ENCODE measurements at places on chromosomes 12 and 14. TPM values are rescaled to one million over a fixed set of nuclear protein-coding genes. Genes with fewer than 3 reads are reported as not detected.
A peak's percentile ranks its signal among the peaks of the same experiment; 100 is the strongest.

SLC38A1 gene
- polyA plus RNA-seq, result 67.1 TPM

DNA sequence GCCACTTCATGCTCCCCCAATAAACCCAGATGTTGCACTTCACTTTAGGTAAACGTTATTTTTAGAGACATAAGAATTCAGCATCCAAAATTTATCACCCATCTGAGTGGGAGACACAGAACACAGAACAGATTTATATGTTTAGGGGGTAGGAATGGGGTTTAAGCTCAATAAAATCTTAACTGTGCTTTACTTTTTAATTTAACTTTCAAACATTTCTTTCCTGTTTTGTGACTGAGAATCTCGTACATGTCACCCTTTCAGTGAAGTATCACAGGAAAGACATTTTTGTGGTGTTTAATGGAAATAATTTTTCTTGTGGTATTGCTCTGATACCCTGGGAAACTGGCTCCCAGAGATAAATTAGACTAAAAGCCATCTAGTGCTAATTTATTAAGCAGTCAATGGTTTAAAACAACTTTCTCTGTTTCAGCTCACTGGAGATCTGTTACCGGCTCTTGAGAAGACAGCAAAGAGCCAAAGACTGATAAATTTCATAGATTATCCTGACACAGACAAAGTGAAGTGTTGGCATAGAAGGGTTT lies 148.0 kb upstream of the BMP4 start:
- DNase-seq, result peak; percentile 28

DNA sequence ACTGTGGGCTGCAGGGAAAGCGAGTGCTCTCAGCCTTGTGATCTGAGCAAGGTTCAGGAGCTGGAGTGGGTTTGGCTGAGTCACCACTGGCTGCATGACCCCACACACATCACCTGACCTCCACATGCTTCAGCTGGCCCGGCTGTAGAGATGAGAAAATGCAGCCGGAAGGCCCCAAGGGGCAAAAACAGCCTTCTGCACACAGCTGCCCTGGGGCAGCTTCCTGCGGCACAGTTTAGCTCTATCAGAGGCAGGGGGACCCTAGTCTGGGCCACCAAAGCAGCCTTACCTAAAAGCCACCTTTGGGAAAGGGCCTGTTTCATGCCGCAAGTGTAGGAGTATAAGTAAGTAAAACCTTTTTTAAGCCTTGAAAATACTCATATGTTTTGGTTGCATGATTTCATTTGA lies 123.3 kb downstream of the SSPN start:
- DNase-seq, result no peak

INSM2 gene
- polyA plus RNA-seq, result not detected

- no peak for DNase-seq
These were observed 48.9 kb downstream of the DYRK2 start for GRCh38 chr12:67697443-67697842.

DNA sequence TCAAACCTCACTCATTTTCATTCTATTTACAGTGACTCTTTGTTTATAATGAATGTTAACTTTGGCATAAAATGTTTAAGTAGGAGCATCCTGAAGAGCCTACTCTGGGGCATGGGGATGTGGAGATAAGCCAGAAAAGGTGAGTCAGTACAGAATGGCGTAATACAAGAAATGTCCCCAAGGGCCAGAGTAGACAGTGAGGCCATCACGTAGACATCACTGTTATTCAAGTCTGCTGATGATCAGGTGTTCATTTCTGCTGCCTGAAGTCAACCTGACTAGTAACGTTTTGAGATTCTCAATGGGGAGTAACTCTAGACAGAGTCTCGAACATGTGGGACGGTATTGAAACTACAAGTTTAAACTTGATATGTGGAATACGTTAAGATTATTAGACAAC lies 47.6 kb upstream of the PKP2 start:
- no peak for DNase-seq

CDK2 gene
- 75.1 TPM for polyA plus RNA-seq

DNA sequence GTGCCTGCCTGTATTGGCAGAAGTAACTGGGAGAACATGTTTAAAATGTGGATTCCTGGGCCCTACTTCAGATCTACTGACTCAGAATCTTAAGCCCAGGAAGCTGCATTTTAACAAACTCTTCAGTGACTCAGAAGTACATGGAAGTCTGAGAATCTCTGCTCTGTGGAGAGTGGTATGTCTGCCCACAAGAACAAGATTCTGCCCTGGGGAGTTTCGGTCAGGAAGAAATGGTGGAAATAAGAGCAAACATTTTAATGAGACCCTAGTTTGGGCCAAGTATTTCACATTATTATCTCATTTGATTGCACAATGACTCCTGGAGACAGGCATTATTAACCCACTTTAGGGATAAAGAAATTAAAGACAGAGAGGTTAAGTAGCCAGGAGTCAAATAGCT lies 8.2 kb downstream of the ALDH1L2 start:
- DNase-seq, result no peak

DNA sequence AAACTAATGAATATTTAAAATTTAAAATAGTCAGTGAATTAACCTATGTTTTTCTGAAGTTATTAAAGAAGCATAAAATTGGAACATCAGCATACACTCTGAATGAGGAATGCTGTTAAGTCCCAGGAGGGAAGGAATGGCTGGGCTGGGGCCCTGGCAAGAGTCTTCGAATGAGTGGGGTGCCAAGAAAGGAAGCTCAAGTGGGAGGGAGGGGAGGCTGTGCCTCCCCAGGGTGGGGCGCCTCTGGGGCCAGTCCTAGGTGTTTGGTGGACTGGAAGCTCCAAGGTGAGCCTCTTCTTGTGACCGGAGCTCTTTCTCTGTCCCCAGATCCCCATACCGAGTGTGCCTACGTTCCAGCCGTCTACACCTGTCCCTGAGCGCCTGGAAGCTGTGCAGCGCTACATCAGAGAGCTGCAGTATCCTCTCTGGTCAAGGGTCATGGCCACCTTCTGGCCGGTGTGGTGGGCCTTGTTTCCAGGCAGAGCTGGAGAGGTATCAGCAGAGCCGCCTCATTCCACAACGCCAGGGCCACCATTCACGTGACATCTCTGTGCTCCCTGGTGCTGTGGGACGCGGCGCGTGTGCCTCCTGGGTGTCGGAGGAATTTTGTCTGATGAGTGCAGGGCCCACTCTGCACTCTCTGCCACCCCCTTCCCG lies 8.5 kb downstream of the VASH1 start:
- no peak for DNase-seq

- no peak for DNase-seq
These were observed 214.7 kb downstream of the MON2 start for GRCh38 chr12:62681306-62681705.

DNA sequence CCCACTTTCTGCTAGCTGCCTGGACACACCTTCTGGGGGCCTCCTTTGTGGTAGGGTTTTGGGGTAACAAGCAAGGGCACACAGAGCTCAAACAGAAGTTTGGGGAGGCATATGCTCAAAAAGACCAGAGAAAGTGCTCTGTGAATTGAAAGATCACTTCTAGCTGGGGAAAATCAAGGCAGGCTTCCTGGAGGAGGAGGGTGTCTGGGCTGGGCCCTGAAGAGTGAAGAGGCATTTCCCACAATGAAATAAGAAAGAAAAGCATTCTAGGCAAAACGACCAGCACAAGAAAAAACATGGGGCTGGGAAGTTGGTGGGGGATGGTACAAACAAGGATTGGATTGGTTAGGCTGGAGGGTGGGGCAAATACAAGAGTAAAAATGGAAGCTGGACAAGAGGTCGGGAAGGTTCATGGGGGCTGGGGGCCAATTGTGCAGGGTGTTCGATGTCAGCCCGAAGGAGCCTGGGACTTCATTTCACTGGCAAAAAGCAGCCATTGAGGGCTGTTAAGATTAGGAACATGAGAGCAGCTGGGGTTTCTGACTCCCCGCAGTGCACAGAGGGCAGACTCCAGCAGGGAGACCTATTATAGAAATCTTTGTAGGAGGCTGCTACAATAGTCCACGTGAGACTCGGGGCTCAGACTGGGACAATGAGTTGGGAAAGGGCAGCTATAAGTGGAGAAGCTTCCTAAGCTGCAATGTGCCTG lies 51.5 kb upstream of the CMKLR1 start:
- DNase-seq, result no peak

DNA sequence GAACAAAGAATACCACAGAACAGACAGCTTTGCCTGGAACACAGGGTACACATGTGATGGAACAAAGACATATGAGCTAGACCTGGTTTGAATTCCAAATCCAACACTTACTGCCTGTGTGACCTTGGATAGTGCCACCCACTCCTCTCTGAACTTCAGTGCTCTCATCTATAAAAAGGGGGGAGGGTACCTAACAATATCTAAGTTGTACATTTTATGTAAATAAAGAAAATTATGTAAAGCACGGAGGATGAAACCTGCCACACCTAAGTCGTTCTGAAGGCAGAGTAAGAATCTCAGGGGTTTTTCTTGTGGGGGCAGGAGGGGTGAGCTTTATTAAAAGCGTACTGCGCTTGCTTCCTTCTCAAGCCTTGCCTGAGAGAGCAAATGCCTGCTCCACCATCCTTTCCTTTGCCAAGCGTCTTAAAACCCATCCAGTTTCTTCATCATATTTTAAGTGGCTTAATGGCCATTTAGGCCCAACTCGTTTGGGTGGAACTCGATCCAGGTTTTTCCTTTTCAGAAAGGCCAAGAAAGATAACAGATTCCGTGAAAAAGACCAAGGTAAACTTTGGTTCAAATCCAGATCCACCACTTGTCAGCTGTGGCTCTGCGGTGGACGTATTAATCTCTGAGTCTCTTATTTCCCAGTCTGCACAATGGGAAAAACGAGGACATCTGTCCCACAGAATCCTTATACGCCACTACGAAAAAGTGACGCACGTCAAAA lies 946 bp downstream of the DDX24 start:
- peak; percentile 36 for DNase-seq

DNA sequence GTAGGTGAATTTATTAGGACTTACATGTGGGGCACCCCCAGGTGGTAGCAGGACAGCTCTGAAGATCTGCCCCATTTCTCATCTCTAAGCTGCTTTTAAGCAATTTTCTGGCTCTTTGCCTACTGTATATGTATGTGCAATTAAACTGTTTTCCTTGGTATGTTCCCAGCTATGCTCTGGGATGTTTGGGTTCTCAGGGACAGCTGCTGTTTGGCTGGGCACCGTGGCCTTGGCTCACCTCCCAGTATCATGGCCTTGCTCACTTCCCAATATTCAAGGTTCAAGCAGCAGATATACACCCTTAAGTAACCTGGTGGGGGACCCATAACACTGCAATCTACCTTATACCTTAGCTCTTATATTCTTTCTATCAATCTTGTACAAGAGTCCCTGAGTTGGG lies 53.7 kb upstream of the KITLG start:
- DNase-seq, result no peak

GRCh38 chr12:90833228-90833627 lies 121.7 kb downstream of the CCER1 start:
- DNase-seq, result peak; percentile 19

DNA sequence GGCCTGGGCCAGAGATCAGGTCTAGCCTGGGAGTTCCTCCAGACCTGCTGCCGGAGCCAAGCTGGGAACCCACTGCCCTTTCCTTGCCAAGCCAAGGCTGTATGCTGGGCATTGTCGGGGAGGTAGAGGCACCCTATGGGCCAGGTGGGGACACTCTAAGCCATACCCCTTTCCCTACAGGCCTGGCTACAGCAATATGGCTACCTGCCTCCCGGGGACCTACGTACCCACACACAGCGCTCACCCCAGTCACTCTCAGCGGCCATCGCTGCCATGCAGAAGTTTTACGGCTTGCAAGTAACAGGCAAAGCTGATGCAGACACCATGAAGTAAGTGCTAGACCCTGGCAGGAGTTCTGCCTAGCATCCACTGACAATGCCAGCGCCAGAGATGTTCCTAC lies 4.9 kb downstream of the MMP14 start:
- DNase-seq, result no peak

FAR2 gene
- 39.6 TPM for polyA plus RNA-seq

DNA sequence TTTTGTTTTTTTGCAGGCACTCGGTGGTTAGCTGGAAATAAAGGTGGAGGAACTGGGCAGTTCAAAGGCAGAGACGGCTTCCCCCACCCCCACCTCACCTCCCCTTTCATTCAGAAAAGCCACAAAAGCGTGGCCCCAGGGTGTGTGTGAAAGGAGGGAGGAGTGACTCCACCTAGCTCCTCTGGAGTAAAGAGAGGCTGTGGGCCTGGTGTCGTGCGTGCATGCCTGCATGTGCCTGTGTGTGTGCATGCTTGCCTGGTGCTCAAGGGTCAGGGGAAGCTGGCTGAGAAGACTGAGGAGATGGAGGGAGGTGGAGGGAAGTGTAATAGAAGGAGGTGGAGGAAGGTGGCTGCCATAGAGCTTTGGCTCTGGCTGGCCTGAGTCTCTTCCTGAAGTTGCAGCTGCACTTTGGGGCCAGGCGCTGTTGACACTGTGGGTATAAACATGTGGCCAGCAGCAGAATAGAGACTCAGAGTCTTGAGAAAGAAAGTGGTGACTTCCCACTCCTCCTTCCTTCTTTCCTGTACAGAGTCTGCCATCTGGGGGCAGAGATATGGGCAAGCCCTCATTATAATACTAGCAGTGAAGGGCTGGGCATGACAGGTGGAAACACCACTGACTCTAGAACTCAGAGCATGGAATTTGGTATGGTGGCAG lies 36.9 kb upstream of the SINHCAF start:
- DNase-seq, result no peak

DNA sequence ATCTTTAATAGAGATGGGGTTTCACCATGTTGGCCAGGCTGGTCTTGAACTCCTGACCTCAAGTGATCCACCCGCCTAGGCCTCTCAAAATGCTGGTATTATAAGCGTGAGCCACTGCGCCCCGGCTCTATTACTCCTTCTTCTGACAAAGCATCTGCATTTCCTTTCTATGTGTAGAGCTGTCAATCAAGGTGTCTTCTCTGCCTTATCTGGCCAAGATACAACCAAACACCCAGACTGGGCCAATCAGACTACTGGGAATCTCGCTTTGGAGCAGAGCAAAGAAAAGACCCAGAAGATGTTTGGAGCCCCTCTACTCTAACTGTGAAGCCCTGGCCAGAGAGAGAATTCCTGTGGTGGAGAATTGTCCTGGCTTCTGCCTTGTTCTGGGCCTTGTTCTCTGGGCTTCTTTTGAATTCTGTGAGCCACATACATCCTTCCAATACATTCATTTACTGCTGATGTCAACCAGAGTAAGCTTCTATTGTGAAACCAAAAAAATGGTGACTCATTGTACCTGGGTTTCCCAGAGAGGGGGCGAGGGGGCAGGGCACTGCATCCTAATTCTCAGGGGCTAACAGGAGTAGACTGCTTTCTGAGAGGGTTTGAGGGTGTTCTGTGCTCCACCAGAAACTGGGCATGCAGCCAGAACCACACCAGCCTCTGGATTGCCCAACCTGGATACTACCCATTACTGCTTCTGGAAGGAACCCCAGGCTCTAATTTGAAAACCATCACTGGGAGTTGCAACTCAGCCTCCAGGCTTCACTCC lies 18.8 kb upstream of the FLVCR2 start:
- no peak for DNase-seq

- no peak for DNase-seq
These were observed 33.8 kb upstream of the PAPLN start for GRCh38 chr14:73203527-73203926.

ADGRD1 gene
- polyA plus RNA-seq, result 13.3 TPM

HOTAIR gene
- polyA plus RNA-seq, result 2.2 TPM

- no peak for DNase-seq
These were observed 242.3 kb downstream of the ANO6 start for GRCh38 chr12:45458238-45458637.

GRIN2B gene
- 1.0 TPM for polyA plus RNA-seq

MGP gene
- 48.3 TPM for polyA plus RNA-seq
